ENCODE measurements at places on chromosomes 1 and 21.

DNA sequence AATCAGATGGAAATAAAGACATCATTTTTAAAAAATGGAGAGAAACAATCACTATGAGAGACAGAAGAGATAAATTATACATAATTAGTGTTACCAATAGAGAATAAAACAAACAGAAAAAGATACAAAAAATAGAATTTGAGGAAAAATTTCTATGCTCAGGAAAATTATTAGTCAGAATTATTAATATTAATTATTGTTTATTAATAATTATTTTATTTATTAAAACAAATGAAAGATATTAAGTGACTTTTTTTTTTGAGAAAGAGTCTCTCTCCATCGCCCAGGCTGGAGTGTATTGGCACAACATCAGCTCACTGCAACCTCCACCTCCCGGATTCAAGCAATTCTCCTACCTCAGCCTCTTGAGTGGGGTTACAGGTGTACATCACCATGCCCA lies 299.8 kb upstream of the NR5A2 start:
- no peak for DNase-seq

DNA sequence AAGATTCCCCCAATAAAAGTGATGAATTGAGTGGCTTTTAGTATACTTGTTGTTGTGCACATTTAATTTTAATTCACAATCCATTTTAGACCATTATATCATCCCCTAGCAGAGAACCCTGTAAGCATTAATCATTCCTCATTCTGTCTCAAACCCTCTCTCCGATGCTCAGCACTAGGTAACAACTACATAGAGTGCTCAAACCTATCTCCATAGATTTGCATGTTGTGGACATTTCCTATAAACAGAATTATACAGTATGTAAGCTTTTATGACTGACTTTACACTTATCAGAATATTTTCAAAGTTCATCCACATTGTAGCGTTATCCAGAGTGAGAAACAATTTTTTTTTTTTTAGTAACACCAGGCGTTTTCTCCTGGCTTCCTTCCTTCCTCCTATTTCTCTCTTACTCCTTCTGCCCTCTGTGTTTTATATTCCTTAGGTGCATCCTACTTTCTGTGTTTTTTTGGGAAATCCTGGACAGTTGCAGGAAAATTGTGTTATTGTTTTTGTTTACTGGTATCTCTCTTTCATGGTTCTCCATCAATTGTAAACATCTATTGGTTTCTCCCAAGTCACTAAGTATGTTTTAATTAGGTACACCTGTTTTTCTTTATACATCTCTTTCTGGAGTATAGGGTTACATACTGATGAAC lies 1528.0 kb upstream of the TPTE start:
- DNase-seq, result no peak

- no peak for DNase-seq
These were observed 7.2 kb upstream of the ETV3L start for GRCh38 chr1:157106813-157107189.

- DNase-seq, result peak; percentile 31
These were observed 181.2 kb downstream of the PLPPR4 start for GRCh38 chr1:99445486-99445885.

DNA sequence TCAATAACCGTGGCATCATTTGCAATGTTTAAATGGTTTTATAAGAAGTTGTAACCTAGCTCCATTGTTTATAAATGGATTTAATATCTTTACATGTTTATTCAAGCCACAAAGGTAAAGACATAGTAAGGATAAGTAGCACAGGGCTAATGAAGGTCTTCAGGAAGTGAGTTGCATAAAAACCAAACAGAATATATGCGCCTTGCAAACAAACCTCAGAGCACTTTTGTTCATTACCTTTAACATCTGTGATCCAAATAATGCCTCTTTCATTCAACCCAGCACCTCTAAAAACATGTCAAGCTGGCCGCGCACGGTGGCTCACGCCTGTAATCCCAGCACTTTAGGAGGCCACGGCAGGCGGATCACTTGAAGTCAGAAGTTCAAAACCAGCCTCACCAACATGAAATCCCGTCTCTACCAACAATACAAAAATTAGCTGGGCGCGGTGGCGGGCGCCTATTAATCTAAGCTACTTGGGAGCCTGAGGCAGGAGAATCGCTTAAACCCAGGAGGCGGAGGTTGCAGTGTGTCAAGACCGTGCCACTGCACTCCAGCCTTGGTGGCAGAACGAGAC lies 25.3 kb downstream of the BRINP3 start:
- DNase-seq, result no peak

Data from fibroblast of skin of right quadriceps (primary cell).